ENCODE measurements at places on chromosomes 6 and 20. TPM values are rescaled to one million over a fixed set of nuclear protein-coding genes. Genes with fewer than 3 reads are reported as not detected.

The LINC00237 gene
- total RNA-seq: not detected

The PRKN gene
- 1.1 TPM for total RNA-seq

The TGM2 gene
- 241 TPM for total RNA-seq

The PRPH2 gene
- total RNA-seq: 1.8 TPM

The RHAG gene
- not detected for total RNA-seq

The COL12A1 gene
- 686 TPM for total RNA-seq

The PPP1R3D gene
- total RNA-seq: 6.4 TPM

The ASIP gene
- total RNA-seq: not detected

The ADGRB3 gene
- 0.43 TPM for total RNA-seq

The LEMD2 gene
- 33.7 TPM for total RNA-seq

The AGER gene
- 0.14 TPM for total RNA-seq

The GTSF1L gene
- not detected for total RNA-seq

The PAQR8 gene
- total RNA-seq: 2.1 TPM

The ADGB gene
- not detected for total RNA-seq

The BEND3 gene
- 1.7 TPM for total RNA-seq

The GPR6 gene
- not detected for total RNA-seq

The SLPI gene
- 2.6 TPM for total RNA-seq

Measured in smooth muscle cell of bladder (primary cell).